ENCODE measurements at places on chromosomes 4 and X. TPM values are rescaled to one million over a fixed set of nuclear protein-coding genes. Genes with fewer than 3 reads are reported as not detected.

- no peak for DNase-seq
Measured at GRCh38 chr4:184282251-184282713, 64.6 kb upstream of the ENPP6 start.

- DNase-seq = no peak
Measured at GRCh38 chr4:40462326-40462725, 127.2 kb downstream of the CHRNA9 start.

DNA sequence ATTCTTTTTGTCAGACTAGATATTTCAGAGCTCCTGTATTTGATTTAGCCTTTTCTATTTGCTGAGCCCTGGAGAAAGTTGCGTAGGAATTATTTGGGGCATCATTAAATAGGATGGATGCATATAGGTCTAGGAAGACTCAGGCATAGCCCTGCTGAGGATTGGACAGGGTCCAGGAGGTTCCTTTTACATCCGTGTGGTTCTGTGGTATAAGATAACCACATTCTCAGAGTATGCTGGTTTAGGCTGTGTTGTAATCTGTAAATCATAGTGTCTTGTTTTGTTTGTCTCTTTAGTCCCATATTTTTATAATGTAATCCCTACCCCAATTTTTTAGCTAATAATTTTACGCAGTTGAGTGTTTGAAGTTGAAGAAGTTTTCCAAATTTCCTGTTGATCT, 513.7 kb downstream of the RPA4 start:
- no peak for DNase-seq

GRCh38 chr4:122003335-122003734, 51.5 kb upstream of the TRPC3 start:
- no peak for DNase-seq

DNA sequence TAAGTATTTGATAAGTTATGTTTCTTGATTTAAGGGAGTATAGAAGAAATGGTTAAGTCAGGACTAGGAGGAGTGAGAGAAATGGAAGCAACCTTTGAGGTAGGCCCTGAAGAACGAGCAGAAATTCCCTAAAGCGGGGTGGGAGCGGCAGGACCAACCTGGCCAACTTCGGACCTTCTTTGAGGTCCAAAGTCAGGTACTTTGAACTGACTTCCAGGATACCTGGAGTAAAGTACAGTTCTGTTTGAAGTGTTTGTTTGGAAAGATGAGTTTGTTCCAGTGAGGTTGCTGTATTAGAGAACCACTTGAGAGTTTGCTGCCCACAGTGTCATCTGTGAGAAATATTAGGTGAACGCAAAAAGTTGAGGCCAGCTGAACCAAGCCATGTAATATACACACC, 11.7 kb downstream of the RNF4 start:
- no peak for DNase-seq

- DNase-seq = no peak
Measured at GRCh38 chrX:68832516-68833447, 4.0 kb downstream of the EFNB1 start.

- no peak for DNase-seq
Measured at GRCh38 chr4:111991797-111992196, 153.5 kb upstream of the FAM241A start.

DNA sequence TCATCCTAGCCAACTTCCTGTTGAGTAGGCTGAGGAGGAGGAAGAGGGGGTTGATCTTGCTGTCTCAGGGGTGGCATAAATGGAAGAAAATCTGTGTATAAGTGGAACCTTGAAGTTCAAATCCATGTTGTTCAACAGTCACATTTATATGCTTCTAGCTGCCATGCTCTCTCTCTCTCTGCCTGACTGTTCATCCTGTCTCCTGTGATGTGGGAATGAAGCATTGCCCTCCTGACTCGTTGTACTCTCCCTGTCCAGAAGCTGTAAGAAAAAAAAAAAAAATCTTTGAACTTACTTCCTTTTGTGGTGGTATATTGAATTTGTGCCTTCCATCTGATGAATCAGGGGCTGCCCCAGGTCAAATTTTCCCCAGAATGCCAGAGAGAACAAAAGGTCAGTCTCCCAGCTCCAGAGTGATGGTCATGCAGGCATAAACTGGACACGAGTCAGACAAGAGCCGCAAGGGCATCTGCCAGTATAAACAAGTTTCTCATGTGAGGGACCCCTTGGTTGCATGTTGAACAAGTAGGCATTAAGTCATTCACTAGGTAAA, 257.0 kb downstream of the IDS start:
- no peak for DNase-seq

DNA sequence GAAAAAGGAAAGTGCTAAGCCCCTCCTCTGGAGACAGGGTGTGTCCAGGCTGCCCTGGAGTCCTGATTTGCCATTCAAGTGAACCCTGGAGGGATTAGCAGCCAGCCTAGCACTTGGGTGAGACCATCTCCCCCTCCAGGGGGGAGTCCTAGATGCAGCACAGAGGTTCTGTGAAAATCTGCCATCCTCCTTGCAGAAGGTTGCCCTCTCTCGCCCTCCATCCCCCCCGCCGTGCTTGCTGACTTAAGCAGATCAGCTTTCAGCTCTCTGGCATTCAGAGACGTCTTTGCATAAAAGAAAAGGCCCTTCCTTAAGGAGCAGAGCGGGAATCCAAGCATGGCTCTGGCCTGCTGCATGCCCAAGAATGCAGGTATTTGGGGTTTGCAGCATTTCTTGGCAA, 102.1 kb upstream of the SCML1 start:
- DNase-seq = no peak

GRCh38 chrX:54564936-54565335, 34.9 kb downstream of the GNL3L start:
- DNase-seq = no peak

GRCh38 chr4:145417348-145418130, 64.1 kb upstream of the SMAD1 start:
- no peak for DNase-seq

DNA sequence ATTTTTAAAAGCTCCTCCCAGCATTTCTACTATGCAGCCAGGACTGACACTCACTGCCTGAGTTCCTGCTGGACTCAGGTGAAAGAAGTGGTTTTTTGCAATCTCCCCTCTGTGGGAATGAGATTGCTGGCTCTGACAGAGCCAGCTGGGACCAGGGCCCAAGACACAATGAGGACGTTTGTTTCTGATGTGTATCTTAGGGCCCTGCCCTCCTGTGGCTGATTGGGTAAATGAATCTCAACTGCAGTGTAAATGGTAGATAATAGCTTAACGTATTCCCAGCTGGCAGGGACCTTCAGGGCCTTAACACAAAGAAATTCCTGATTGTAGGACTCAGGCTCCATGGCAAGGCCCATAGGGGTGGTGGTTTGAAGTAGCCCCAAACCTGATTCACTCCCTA, 85.8 kb upstream of the PRPS1 start:
- no peak for DNase-seq

- DNase-seq = no peak
Measured at GRCh38 chr4:174713821-174714220, 115.2 kb downstream of the GLRA3 start.

DNA sequence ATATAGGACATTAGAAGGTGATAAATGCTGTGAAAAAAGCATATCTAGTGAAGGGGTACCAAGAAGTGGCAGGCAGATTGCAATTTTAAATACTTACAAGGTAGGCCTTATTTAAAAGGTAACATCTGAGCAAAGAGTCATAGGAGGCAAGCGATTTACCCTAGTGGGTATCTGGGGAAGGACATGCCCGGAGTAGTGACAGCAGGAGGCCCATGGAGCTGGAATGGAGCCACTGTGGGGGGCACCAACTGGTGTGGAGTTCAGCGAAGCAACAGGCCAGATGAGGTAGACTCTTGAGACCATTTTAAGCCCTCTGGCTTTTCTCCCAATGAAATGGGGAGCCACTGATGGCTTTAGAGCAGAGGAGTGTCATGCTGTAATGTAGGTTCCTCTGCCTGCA, 37.3 kb downstream of the SEC24D start:
- no peak for DNase-seq

- no peak for DNase-seq
Measured at GRCh38 chrX:87968118-87968517, 450.5 kb downstream of the KLHL4 start.

GRCh38 chr4:38128478-38129459, 168.6 kb downstream of the PTTG2 start:
- no peak for DNase-seq

CYBB gene
- total RNA-seq = 11.3 TPM

CT47B1 gene
- total RNA-seq = not detected

TBC1D8B gene
- total RNA-seq = 0.99 TPM

SPATA18 gene
- 2.5 TPM for total RNA-seq

RXFP1 gene
- total RNA-seq = not detected

MAML3 gene
- total RNA-seq = 2.7 TPM

HERC6 gene
- 1.5 TPM for total RNA-seq

DCX gene
- not detected for total RNA-seq
